Cerebellar cortex (tissue), 1 donor: ENCODE measurements at places on chromosomes 11 and 22.

GRCh38 chr11:116171271-116172140 is 601.3 kb downstream of the BUD13 start:
- DNase-seq, result no peak

- DNase-seq, result no peak
Observed at GRCh38 chr11:6556139-6556949, 47.1 kb downstream of the RRP8 start.

DNA sequence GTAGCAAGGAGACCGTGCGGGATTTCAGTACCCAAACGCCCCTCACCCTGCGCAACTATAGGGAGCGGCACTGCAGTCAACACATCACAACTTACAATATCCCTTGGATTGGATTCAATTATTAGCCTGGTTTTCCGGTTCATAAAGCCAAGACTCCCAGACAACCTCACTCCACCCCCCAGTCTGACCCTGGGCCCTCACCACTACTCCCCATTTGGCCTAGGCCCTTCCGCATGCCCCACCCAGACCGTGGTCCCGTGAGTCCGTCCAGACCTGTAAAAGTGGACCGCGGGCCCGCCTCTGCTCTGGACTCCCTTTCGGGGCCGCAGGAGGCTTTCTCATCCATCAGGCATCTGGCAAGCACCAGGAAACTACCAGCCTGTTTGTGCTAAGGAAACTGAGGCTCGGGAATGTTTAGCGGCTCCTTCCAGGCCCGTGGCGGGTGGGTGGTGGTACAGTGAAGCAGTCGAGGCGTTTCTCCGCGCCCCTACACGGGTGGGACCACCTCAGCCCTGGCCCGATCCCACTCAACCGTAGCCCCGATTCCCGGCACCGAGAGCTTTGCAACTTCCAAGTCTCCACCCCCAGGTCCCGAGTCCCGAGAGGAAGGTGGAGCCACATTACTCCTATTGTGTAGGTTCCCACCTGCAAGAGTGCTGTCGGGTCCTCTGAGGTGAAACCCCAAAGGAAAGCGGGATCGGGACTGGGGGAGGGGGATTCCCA is 679 bp upstream of the DPP3 start:
- no peak for DNase-seq

DNA sequence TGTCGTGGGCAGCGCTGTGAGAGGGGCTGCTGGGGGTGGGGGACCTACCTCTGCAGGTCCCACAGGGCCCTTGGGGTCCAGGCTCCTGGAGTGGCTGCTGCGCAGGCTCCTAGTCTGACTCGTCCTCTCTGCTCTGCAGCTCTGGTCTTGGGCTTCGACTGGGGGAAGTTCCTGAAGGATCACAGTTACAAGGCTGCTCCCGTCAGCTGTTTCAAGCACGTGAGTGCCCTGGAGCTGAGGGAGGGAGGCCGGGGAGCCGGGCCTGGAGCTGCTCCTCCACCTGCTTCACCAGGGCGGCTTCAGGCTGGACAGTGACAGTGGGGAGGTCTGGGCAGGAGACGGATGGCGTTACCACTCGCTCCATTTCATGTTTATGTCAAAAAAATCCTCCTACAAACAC is 11.9 kb downstream of the L3MBTL2 start:
- no peak for DNase-seq

DNA sequence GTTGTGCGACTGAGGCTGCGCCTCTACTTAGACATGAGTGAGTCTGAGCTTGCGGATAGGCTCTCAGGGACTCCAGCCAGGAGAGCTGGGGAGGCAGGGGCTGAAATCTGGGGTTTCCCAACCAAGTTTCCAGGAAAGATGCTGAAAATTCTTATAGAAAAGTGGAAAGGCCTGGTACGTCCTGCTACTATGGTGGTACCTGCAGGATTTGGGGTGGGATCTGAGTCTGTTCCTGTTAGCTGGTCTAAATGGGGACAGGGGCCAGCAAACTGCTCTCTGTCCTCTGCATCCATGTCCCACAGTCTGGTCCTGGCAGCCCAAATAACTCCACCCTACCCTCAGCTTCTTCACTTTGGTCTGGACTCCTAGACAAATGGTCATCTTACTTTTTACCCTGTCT is 86.9 kb downstream of the INSC start:
- DNase-seq, result no peak

DNA sequence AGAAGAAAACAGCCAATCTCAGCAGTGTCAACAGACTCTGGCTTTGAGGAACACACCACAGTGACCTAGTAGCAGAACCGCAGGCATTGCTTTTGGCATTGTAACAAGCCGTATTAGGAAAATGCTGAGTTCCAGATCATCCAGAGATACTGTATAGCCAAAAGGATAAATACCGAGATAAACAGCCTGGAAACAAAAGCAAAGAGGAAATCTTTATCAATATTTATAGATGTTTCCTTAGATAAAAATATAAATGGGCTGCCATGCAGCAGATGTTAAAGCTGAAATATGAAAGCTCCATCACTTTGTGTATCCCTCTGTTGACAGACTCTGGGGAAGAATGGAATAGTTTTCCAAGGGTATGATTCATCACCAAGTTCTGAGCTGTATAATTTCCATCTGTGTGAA is 98.9 kb upstream of the TP53AIP1 start:
- no peak for DNase-seq

- no peak for DNase-seq
Observed at GRCh38 chr11:122363296-122363695, 247.3 kb upstream of the BLID start.

GRCh38 chr11:80779905-80780605 is 1339.2 kb upstream of the TENM4 start:
- DNase-seq, result no peak

DNA sequence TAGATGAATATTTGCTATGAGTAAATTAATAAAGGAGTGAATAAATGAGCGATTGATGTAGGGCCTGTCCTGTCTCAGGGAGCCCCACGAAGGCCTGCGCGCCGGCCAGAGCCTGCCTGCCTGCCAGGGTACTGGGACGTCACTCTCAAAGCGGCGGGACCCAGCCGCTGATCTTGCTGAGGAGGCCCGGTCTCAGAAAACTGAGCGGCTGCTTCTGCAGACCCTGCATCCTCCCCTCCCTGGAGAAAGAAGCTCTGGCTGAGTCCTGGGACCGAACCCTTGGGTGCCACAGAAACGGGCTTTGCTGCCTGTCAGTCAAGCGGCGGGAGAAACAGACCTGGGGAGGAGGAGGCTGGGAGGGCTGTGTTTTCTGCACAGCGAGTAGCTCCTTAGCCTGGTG is 91.6 kb upstream of the B3GAT1 start:
- DNase-seq, result no peak

DNA sequence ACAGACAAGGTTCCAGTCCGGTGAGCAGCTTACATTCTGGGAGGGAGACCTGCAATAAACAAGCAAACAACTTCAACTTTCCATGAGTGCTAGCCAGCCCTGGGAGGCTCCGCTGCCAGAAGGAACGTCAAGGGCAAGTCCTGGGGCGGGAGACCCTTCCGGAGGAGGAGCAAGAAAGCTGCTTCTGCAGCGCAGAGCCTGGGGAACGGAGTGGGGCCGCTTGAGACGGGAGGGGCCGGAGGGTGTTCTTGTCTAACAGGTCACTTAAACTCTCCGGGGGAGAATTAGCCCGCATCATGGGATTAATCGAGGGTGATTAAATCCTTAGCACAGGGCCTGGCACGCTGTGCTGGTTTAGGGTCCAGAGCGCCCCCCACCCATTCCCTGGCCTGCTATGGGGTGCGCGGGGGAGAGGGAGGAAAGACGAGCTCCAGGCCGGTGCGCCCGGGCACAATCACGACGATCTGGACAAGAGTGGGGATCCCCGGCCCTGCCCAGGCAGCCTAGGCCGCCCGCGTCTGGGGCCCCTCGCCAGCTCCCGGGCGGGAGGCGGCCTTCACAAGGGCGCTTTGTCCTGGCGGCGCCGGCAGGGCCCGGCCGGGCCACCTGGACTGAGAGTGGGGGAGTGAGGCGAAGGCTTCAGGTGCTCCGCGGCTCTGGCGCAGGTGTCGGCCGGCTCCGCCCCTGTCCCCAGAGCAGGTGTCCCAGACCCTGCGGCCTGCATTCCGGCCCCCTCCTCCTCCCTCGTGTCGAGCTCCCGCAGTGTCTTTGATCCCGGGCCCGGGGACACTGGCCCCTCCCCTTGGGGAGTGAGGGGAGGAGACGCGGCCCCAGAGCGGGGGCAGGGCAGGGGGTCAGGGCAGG is 663 bp upstream of the LARGE2 start:
- DNase-seq, result no peak

- no peak for DNase-seq
Observed at GRCh38 chr11:121615501-121615900, 162.7 kb upstream of the SORL1-AS1 start.

- DNase-seq, result peak; percentile 73
Observed at GRCh38 chr11:12744826-12745502, 70.7 kb downstream of the TEAD1 start.

DNA sequence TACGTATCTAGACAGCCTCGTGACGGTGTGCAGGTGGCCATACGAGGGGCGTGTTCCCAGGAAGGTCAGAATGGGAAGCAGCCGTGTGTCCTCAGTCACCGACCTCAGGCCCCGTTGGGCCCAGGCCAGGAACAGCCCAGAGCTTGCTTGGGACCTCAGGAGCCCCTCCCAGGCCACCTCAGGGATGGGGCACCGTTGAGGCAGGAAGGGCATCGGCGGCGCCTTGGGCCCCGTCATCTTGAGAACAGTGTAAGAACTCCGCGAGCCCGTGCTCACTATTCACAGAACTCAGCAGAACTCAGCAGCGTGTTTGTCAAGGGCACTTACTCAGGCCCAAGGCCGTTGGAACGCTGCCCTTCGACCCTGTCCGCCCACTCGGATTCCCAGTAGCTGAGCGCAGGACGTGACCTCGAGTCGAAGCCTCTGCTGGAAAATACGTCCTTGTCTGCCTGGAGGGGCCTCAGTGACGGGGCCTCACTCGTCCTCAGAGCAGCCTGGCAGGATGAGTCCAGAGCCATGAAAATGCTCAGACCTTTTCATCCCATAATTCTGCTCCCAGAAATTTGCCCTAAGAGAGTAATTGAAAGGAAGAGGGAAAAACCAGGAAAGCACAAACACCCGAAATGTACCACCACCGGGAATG is 1134.8 kb downstream of the BRD1 start:
- DNase-seq, result no peak

DNA sequence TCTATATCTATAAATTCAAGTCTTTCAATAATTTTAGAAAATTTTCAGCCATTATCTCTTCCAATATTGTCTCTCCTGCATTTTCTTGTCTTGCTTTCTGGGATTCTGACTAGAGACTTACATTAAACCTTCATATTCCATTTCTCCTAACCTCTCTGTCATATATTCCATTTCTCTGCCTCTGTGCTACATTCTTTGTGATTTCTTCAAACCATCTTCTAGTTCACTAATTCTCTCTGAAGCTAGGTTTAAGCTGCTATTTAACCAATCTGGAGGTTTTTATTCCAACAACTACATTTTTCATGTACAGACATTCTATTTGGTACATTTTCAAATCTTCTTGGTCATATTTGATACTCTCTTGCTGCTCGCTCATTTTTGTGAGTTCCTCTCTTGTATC is 122.5 kb downstream of the TTC28 start:
- DNase-seq, result no peak

GRCh38 chr11:86698639-86699038 is 26.2 kb upstream of the ME3 start:
- DNase-seq, result no peak

GRCh38 chr22:39960791-39961746 is 872 bp downstream of the TMA7B start:
- no peak for DNase-seq

DNA sequence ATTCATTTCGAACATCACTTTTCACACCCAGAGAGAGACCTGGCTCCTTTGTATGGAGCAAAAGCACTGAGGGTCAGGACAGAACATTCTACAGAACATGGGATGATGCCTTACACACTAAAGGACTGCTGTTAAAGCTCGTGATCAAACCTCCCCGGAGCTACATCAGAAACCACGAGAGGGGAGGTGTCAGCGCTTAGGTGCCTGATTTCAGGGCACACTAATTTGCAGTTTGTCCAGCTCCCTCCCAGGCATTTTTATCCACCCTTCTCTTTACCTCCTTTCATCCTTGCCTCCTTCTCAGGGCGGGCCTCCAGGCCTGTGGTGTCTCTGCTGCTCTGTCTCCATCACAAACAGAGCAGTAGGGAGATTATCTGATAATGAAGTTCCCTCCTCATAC is 127.5 kb downstream of the VPREB1 start:
- DNase-seq, result no peak

- peak; percentile 55 for DNase-seq
Observed at GRCh38 chr11:86869966-86870570, 69.7 kb downstream of the PRSS23 start.

- DNase-seq, result no peak
Observed at GRCh38 chr11:79648766-79649520, 208.1 kb upstream of the TENM4 start.

DNA sequence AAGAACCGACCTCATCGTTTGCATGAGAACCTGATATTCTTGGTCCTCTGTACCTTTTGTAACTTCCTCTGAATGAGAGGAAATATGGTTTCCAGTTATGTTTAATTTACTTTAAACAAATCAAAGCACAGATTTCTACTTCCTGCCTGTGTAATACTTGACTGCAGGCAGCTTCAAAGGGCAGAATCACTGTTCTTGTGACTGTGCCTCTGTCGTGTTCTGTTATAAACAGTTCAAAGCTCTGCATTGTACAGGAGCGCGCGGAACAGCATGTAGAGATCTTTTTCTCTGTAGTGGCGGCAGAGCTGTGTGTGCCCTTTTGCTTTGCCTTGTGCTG is 73.2 kb upstream of the CLDN5 start:
- no peak for DNase-seq

- DNase-seq, result no peak
Observed at GRCh38 chr11:33451364-33451763, 194.2 kb downstream of the HIPK3 start.

DNA sequence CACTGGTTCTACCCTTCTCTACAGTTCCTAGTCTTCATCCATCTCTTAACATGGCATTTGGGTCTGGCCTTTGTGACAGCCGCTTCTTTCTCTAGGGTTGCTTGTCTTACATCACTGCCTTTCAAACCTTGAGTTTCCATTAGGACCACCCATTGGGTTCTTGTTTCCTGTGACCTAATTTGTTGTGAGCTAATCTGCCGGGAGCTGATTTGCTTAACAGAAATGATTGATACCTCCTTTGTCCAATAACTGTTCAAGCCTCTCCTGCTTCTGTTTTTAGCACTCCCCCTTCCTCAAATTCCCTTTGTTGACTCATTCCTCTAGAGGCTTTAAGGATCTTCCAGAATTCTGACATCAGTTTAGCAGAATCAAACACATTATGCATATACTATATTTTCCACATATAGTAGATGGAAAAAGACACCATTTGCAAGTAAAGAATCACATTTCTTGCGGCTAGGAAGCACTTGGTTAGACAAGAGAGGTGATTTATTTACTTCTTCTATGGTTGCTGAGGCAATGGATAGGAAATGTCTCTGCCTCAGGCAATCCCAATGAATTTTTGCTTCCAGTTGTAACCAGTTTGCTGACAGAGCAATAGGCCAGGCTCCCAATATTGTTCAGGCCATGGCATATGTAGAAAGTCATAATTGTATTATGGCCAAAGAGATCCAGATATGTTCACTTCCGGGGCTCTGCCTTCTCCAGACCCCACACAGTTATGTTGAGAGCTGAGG is 130.7 kb downstream of the SNX19 start:
- DNase-seq, result no peak
